Spleen (tissue), 13 donors: ENCODE measurements at places on chromosomes 12 and 14. TPM values are rescaled to one million over a fixed set of nuclear protein-coding genes. Genes with fewer than 3 reads are reported as not detected.

DNA sequence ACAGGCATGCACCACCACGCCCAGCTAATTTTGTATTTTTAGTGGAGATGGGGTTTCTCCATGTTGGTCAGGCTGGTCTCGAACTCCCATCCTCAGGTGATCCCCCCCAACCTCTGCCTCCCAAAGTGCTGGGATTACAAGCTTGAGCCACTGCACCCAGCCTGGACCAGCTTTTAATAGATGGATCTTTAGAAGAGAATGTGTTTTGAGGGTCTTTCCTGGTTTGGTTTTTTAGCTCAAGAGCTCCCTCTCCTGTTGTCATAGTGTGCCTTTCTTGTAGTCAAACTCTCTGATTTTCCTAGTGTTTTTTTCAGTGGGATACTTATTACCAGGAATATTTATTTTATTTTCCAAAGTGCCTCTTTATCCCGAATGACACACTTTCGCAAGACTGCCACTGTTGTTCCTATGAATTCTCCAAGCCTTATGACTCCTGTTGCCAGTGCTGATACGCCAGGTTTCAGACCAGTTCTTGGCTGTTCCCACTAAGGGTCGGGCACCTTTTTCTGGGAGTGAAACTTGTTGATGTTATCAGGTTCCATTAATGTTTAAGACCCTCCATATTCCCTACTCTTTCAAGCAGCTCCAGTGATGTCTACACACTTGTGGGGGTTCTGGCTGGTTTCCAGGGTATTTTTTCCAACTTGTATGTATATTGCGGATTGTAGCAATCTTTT is 31.5 kb upstream of the LIMA1 start:
- DNase-seq, result no peak
- H3K4me1 ChIP-seq, result no peaks in the 10 kb centered on the region
- H3K36me3 ChIP-seq, result no peaks in the 10 kb centered on the region
- no peaks in the 10 kb centered on the region for H3K27me3 ChIP-seq
- no peak overlapping the region for H3K27ac ChIP-seq
- H3K4me3 ChIP-seq, result no peak overlapping the region

- H3K27ac ChIP-seq, result no peak overlapping the region
- DNase-seq, result no peak
- H3K27me3 ChIP-seq, result no peaks in the 10 kb centered on the region
These were observed 41.3 kb downstream of the MSRB3 start for GRCh38 chr12:65319688-65320200.

GRCh38 chr12:53798575-53798974 is 46.8 kb upstream of the CISTR start:
- no peak for DNase-seq
- no peaks in the 10 kb centered on the region for H3K4me1 ChIP-seq
- H3K27ac ChIP-seq, result no peak overlapping the region
- H3K27me3 ChIP-seq, result peaks cover 68% of the 10 kb centered on the region
- no peak overlapping the region for H3K4me3 ChIP-seq

DNA sequence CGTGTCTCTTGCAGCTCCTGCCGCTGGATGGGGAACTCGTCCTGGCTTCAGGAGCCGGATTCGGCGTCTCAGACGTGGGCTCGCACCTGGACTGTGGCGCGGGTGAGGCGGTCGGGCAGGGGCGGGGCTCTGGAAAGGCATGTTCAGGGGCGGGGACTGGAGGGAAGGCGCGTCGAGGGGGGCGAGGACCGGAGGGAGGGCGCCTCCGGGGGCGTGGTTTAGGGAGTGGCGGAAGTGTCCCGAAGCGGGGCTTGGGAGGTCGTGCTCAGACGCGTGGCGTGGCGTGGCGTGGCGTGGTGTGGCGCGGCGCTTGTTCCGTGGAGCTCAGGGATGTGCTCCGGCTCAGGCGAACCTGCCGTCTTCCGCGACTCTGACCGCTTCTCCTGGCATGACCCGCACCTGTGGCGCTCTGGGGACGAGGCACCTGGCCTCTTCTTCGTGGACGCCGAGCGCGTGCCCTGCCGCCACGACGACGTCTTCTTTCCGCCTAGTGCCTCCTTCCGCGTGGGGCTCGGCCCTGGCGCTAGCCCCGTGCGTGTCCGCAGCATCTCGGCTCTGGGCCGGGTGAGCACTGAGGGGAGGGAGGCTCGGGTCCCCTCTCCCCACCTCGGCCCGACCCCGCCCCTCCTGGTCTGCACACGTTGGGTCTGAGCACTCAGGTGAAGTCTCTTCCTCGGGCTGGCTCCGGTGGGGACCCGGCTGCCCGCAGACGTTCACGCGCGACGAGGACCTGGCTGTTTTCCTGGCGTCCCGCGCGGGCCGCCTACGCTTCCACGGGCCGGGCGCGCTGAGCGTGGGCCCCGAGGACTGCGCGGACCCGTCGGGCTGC is 6.2 kb downstream of the AMN start:
- H3K27me3 ChIP-seq, result peaks cover 70% of the 10 kb centered on the region

DNA sequence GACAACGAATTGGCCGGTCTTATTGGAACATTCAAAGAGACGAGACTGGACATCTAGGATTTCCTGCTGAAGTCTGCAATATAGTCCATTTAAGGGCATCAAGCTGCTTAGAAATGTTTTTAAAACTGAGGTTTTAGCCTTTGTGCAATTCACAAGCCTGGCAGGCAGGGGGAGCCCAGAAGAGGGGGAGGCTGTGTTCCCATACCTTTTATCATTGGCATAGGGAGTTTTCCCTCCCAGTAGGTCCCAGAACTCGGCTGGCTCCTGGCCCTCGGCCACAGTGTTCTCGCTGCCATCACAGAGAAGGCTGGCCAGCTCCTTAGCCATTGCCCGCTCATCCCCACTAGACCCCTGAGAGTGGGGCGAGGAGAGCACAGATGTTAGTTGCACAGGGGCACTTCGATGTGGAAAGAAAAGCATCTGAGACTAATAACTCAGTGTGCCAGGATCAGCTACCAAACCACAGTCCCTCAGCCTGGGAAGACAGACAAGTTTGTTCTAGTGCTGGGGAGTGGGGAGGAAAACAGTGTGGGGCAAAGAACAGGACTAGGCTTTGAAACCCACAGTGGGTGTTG is 15.1 kb downstream of the AVIL start:
- no peaks in the 10 kb centered on the region for H3K27me3 ChIP-seq
- H3K4me3 ChIP-seq, result no peak overlapping the region
- DNase-seq, result no peak
- no peak overlapping the region for H3K27ac ChIP-seq
- H3K36me3 ChIP-seq, result peaks cover 96% of the 10 kb centered on the region
- no peaks in the 10 kb centered on the region for H3K4me1 ChIP-seq

GRCh38 chr14:45721472-45721871 is 468.5 kb upstream of the MIS18BP1 start:
- no peaks in the 10 kb centered on the region for H3K4me1 ChIP-seq
- no peak for DNase-seq
- no peaks in the 10 kb centered on the region for H3K36me3 ChIP-seq
- H3K27ac ChIP-seq, result no peak overlapping the region

OR4K2 gene
- not detected for total RNA-seq

BMP4 gene
- 4.1 TPM for total RNA-seq

EEA1 gene
- total RNA-seq, result 14.7 TPM

GPR162 gene
- 2.1 TPM for total RNA-seq

MTA1 gene
- 128 TPM for total RNA-seq
